CD8-positive, alpha-beta memory T cell (primary cell): ENCODE measurements at places on chromosomes 3 and 15. TPM values are rescaled to one million over a fixed set of nuclear protein-coding genes. Genes with fewer than 3 reads are reported as not detected.

Gene GOLGA6A
- total RNA-seq = not detected

Gene PLA2G4F
- not detected for total RNA-seq

Gene MNS1
- 0.74 TPM for total RNA-seq

DNA sequence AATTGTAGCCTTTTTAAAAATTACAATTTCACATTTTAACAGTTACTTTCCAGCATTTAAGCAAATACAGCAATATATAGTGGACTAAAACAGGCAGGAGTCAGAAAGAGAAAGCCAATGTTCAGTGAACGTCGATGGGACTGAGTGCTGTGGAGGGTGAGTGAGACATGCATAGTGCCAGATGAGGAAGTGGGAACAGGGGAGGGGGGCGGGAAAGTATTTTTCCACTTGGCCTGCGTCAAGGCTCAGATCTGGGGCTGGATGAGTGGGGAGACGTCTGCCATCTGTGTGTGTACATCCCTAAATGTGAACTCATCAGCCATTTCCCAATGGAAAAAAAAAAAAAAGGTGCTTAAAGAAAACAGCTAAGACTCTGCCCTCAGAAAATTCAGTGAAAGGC lies 19.2 kb upstream of the RAD18 start:
- DNase-seq = no peak
- no peak overlapping the region for H3K4me3 ChIP-seq
- H3K4me1 ChIP-seq = no peaks in the 10 kb centered on the region
- H3K27me3 ChIP-seq = peaks cover 18% of the 10 kb centered on the region
- H3K27ac ChIP-seq = no peak overlapping the region
- no peaks in the 10 kb centered on the region for H3K36me3 ChIP-seq

GRCh38 chr3:98784666-98785600 lies 21.8 kb downstream of the ST3GAL6 start:
- H3K27ac ChIP-seq = no peak overlapping the region
- H3K36me3 ChIP-seq = no peaks in the 10 kb centered on the region
- no peak overlapping the region for H3K4me3 ChIP-seq
- H3K27me3 ChIP-seq = no peaks in the 10 kb centered on the region
- DNase-seq = no peak

- H3K4me3 ChIP-seq = no peak overlapping the region
- no peaks in the 10 kb centered on the region for H3K4me1 ChIP-seq
- H3K27me3 ChIP-seq = no peaks in the 10 kb centered on the region
These were observed 21.7 kb upstream of the CGNL1 start for GRCh38 chr15:57354436-57355123.

DNA sequence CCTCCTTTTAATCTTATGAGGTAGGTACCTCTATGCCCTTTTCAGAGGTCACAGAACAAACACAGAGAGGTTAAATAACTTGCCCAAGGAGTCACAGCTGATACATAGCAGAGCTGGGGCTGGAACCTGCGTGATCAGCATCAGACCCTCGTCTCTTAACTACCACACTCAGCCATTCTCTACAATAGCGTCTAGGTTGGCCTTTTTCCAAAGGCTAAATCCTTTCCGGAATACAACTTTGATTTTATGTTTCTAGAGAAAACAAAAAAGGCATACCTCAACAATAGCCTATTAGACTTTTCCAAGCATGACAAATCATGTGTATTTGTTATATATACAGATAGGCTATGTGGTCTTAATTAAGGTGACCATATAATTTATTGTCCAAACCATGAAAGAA lies 187.2 kb downstream of the RORA start:
- DNase-seq = no peak
- no peaks in the 10 kb centered on the region for H3K36me3 ChIP-seq
- no peak overlapping the region for H3K4me3 ChIP-seq
- H3K4me1 ChIP-seq = no peaks in the 10 kb centered on the region
- H3K27me3 ChIP-seq = no peaks in the 10 kb centered on the region
- H3K27ac ChIP-seq = no peak overlapping the region

Gene FGF12
- total RNA-seq = not detected

DNA sequence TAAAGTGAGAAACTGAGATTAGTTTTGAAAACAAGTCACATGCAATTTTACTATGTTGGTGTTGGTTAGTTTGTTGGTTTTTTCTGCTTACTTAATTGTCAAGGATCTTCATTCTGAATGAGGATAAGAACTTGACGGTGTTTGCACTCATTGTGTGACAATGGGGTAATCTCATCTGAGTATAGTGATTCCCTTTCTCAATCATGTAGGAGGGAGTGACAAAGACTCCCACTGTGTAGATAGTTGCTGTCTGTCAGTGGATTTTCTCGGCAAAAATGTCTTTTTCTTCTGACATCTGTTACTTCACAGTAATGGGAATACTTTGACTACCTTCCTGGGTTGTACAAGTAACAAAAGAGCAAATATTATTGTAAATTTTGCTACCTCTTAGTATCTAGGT lies 23.5 kb downstream of the KCNH8 start:
- H3K4me3 ChIP-seq = no peak overlapping the region
- H3K36me3 ChIP-seq = no peaks in the 10 kb centered on the region
- H3K4me1 ChIP-seq = no peaks in the 10 kb centered on the region
- DNase-seq = no peak
